ENCODE measurements at places on chromosomes 7 and 10. TPM values are rescaled to one million over a fixed set of nuclear protein-coding genes. Genes with fewer than 3 reads are reported as not detected.

LRRD1 gene
- not detected for total RNA-seq

DNA sequence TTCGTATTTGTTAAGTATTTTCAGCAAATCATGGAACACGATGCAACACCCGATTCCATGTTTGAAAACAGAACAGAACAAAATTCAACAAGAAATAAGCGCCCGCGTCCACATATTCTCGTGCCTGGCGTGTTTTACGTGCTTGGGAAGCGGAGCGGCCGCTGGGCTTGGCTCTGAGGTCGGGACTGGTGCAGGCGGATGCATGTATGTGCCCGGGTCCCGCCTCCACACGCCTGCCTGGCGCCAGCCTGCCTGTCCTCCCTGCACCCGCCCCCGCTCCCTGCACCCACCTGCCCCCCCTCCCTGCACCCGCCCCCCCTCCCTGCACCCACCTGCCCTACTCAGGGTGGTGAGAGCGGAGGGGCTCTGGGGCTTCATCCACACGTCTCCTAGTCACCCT is 454.5 kb downstream of the DNAJB6 start:
- DNase-seq, result no peak

GRCh38 chr7:146136357-146136875 is 19.8 kb downstream of the CNTNAP2 start:
- no peak for DNase-seq

GHRHR gene
- 0.83 TPM for total RNA-seq

DNA sequence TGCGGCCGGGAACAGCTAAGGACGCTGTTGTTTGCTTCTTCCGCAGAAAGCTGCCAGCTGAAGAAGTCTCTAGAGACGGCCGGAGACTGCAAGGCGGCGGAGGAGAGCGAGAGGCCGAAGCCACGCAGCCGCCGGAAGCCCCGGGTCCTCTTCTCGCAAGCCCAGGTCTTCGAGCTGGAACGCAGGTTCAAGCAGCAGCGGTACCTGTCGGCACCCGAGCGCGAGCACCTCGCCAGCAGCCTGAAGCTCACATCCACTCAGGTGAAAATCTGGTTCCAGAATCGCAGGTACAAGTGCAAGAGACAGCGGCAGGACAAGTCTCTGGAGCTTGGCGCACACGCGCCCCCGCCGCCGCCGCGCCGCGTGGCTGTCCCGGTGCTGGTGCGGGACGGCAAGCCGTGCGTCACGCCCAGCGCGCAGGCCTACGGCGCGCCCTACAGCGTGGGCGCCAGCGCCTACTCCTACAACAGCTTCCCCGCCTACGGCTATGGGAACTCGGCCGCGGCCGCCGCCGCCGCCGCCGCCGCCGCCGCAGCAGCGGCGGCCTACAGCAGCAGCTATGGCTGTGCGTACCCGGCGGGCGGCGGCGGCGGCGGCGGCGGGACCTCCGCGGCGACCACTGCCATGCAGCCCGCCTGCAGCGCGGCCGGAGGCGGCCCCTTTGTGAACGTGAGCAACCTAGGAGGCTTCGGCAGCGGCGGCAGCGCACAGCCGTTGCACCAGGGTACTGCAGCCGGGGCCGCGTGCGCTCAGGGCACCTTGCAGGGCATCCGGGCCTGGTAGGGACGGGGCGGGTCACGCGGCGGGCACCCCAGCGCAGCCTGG is 2.4 kb downstream of the NKX2-3 start:
- no peak for DNase-seq

DNA sequence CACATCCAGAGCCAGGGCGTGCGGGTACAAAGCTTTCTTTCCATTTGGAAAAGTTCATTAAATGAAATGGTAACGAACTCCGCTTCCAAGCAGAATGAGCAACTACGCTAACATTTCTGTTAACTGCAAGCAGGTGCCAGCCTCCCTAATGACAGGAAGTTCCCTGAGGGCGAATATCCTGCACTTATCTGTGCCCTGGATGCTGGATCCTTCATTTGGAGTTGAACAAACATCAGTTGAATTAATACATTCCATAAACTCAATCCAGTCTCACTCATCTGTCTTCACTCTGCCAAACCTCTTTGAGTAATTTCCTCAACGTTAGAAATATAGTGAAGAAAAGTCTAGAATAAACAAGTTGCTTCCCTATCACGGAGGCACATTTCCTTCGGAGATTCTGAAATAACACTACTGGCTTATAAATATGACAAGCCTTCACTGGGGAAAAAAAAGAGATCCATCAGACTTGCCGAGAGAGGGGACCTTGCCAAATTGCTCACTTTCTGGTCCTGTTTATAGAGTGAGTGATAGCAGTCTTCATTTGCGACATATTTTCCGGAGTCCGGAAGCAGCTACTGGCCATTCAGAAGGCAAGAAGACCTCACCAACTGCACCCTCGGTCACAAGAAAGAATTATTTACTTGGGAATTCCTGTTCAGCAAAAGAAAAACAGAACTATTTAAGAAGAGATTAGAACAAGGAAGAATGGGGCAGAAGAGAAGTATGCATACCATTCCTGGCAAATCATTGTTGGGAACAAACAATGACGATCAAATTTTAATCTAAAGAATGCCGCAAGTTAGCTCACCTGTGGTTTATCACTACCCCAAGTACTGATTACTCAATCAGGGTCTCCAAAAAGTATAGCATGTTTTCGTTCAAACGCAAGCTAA is 196.4 kb downstream of the FAM107B start:
- DNase-seq, result no peak

SEMA4G gene
- 80.4 TPM for total RNA-seq

DNA sequence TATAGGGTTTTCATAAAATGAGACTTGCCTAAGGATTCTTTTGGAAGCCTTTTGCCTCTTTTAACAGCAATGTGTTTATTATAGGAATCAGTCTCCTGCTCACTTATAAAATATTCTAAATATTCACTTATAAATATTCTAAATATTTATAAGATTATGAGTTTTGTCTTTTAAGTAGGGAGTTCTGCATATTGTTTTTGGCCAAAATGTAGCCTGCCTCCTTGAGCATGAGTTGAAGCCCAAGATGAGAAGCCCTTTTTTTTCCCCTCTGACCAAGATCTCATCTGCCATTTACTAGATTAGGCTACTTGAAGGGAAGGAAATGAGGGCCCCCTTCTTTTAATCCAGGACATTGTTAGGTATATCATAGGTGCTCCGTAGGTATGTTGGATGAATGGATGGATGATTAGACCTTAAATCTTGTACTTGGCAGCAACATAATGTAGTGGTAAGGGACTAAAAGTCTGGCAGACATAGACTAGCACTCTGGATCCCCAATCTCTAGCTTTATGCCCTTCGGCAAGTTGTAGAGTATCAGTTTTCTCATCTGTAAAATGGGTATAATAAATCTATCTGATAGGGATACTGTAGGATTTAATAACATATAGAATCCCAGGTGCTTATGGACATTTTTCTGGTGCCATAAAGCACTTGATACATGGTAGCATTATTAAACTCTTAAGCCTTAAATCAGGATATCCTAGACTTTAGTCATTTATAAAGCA is 59.1 kb downstream of the ARID5B start:
- no peak for DNase-seq

DNA sequence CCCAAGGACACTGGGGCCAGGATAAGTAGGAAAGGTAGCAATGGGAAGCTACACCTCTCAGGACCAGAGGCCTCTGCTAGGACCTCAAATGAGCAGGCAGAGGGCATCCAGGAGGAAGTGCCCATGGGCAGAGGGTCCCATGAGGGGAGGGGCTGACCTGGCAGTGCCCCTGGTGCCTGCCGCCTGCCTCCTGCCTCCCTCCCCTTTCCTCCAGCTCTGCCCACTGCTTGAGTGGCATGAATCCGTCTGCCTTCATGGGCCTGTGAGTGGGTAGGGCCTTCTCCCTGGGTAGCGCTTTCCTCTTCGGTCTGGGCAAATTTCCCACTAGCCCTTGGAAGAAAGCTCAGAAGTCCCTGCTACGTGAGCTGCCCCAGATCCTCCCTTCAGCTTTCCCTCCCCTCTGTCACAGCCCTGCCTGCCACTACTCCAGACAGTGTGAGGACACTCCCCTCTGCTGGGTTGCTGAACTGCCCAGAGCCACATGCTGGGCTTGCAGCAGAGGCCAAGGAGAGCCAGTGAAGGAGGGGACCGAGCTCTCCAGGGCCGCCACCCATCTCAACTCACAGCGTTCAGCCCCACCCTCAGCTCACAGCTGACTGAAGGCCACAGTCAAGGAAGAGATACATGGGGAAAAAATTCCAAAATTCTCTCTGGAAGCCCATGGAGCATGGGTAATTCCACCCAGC is 141.4 kb downstream of the ARHGAP22 start:
- peak; percentile 38 for DNase-seq

GRCh38 chr7:5232485-5232837 is 42.4 kb downstream of the WIPI2 start:
- no peak for DNase-seq

- DNase-seq, result no peak
Measured at GRCh38 chr7:97272237-97272975, 154.9 kb downstream of the SDHAF3 start.

DNA sequence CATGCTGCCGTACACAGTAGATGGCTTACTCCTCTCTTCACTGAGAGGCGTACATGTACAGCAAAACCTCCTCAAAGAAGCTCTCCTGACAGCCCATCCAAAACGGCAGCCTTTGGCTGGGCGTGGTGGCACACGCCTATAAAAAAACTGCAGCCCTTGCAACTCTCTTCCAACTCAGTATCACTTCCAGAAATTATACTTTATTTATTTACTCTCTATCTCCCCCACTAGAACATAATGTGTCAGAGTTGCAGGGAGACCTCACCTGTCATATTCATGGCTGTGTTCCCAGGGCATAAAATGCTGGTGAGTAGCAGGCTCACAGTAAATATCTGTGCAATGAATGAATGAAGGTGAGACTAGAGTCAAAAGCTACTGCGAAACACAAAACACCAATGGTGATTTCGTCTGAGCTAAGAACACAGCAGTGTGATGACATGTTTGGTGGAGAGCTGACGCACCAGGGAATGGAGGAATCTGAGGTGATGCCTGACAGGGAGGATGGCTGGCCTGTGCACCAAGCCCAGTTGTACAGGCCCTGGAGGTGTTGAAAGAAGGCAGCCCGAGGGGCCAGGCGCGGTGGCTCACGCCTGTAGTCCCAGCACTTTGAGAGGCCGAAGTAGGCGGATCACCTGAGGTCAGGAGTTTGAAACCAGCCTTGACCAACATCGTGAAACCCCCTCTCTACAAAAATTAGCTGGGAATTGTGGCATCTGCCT is 55.3 kb downstream of the COBL start:
- DNase-seq, result no peak

ANKRD30A gene
- total RNA-seq, result not detected

SPDYE11 gene
- not detected for total RNA-seq

SPDYE16 gene
- 0.13 TPM for total RNA-seq

DNA sequence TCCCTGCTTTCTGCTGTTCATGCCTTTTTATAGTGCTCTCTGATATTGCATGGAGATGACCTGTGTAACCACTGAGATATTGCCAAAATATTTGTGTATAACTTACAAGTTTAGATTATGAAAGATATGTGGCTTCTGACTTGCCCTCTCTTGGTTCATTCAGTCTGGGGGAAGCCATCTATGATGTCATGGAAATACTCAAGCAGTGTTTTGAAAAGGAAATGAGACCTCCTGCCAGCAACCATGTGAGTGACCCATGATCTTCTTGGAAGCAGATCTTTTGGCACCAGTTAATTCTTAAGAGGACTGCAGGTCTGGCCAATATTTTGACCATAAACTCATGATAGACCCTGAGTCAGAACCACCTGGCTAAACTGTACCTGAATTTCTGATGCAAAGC is 183.0 kb downstream of the THSD7A start:
- no peak for DNase-seq

GRCh38 chr10:44293842-44294241 is 91.1 kb downstream of the CXCL12 start:
- no peak for DNase-seq

- DNase-seq, result no peak
Measured at GRCh38 chr7:3301831-3302618, 973 bp downstream of the SDK1 start.

DNA sequence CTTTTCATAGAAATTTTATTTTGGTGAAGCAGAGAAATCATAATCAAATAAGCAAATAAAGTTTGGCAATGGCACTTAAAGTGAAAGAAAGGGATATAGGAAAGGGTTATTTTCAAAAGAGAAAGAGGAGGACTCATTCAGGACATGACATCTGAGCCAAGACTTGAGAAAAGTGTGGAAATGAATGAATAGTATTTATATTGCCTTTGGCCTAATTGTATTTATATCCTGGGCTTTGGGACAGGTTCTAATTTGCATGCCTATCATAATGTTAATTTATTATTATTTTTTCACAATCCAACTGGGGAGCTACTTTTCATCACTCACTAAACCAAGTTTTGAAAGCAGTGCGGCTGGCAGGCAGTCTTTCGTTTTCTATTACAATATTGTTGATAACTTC is 376.8 kb downstream of the HGF start:
- DNase-seq, result no peak

DNA sequence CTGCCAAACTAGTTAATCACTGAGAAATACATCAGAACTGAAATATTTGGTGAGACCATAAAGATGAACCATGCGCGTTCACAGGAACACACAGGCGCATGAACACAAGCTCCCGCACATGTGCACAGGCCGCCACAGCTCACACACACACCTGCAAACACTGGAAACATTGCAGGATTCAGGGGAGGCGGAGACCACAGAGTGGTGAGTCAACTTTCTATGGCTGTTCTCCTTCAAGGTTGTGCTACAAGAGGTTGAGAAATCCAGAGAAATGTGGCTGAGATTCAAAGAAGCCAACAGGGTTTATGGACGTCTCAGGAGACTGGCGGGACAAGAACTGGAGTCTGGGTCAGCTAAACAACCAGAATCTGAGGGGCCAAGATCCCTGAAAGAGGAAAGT is 17.8 kb downstream of the ESYT2 start:
- no peak for DNase-seq

DNA sequence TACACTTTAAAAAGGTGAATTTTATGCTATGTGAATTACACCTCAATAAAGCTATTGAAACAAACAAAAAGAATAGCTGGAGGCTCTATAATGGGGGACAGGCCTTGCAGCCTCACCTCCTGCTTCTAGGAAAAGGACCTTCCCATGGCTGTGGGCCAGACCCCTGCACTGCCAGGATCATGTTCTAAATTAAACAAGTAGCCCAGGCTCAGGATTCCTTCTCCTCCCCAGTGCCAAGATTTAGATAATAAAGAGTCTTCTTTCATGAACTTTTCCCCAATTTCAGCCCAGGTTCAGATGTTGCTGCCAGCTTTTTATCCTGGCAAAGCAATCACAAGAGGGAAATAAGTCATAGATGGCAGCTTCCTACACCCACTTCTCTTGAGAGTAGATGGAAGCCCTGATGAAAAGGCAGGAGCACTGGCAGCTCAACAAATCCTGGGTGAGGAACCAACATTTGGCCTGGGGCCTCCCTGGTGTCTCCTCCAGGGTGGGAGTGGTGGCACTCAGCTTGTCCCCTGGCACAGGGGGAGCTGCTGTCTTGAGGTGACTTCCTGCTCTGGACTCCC is 22.2 kb upstream of the CAMK2B start:
- no peak for DNase-seq

- DNase-seq, result no peak
Measured at GRCh38 chr7:95951531-95951930, 179.2 kb downstream of the DYNC1I1 start.

GRCh38 chr10:24650669-24651391 is 72.9 kb downstream of the ARHGAP21 start:
- no peak for DNase-seq
